Uterus (tissue), 4 donors: ENCODE measurements at places on chromosomes 2 and 18.
A peak's percentile ranks its signal among the peaks of the same experiment; 100 is the strongest.

DNA sequence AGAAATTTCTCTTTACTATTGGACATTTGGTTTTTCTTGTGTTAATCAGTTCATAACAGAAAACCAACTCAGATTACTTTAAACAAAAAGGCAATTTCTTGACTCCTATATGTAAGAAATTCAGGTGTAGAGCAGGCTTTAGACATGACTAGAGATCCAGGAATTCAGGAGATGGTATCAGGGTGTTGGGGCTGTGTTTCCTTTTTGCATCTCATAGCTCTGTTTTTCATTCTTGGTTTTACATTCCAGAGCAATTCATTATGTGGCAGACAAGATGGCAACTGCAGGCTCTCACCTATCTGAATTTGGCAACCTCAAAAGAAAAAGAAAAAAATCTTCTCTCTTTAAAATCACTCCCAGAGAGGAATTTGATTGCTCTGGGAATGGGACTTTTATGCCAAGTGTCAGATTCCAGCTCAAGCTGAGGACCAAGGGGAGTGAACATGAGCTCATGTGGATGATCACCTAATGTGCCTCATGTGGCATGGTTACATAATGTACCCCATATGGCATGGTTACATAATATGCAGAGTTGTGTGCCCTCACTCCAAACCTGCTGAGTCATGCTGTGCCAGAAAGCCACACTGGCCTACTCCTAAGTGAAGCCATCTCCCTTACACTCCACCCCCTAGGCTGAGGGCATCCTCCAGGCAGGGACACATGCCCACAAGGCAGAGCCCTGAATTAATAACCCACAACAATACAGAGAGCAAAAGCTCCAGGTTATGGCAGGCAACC lies 282.7 kb downstream of the MBD2 start:
- no peak overlapping the region for H3K4me3 ChIP-seq
- H3K27ac ChIP-seq = no peak overlapping the region
- DNase-seq = no peak
- no peaks in the 10 kb centered on the region for H3K36me3 ChIP-seq
- no peaks in the 10 kb centered on the region for H3K4me1 ChIP-seq

- H3K4me1 ChIP-seq = no peaks in the 10 kb centered on the region
- H3K36me3 ChIP-seq = no peaks in the 10 kb centered on the region
- no peak for DNase-seq
- H3K27me3 ChIP-seq = no peaks in the 10 kb centered on the region
- no peak overlapping the region for H3K4me3 ChIP-seq
These were observed 16.0 kb downstream of the SLC20A1 start for GRCh38 chr2:112661656-112662305.

GRCh38 chr18:27713738-27714095 lies 463.2 kb downstream of the CDH2 start:
- no peak overlapping the region for H3K4me3 ChIP-seq
- no peaks in the 10 kb centered on the region for H3K4me1 ChIP-seq
- no peak for DNase-seq
- no peaks in the 10 kb centered on the region for H3K27me3 ChIP-seq
- H3K27ac ChIP-seq = no peak overlapping the region

GRCh38 chr18:48050176-48050575 lies 119.7 kb upstream of the SMAD2 start:
- H3K27me3 ChIP-seq = no peaks in the 10 kb centered on the region
- DNase-seq = no peak
- H3K4me3 ChIP-seq = no peak overlapping the region
- H3K27ac ChIP-seq = no peak overlapping the region
- no peaks in the 10 kb centered on the region for H3K4me1 ChIP-seq

GRCh38 chr2:37829616-37830395 lies 95.3 kb upstream of the RMDN2 start:
- no peaks in the 10 kb centered on the region for H3K4me1 ChIP-seq
- no peaks in the 10 kb centered on the region for H3K36me3 ChIP-seq
- DNase-seq = no peak
- H3K4me3 ChIP-seq = no peak overlapping the region
- peak overlapping the region; percentile 74 for H3K27ac ChIP-seq
- H3K27me3 ChIP-seq = no peaks in the 10 kb centered on the region

DNA sequence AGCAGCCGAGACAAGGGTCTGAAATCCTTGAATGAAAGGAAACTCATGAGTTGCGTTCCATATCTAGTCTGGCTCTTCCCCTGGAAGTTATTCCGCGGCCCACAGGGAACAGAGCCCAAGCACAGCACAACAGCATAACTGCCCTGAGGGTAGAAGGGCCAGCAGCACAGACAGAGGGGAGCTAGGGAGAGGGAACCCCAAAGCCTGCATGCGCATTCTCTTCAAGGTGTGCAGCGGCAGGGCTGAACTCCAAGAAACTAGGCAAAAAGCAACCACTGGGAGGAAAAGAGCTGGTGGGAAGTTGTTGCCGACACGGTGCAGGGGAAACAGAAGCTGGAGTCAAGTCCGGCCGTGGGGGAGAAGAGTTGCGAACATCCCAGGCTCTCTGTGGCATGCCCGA lies 11.8 kb downstream of the GPR148 start:
- no peak overlapping the region for H3K4me3 ChIP-seq
- H3K4me1 ChIP-seq = no peaks in the 10 kb centered on the region
- H3K36me3 ChIP-seq = no peaks in the 10 kb centered on the region
- no peaks in the 10 kb centered on the region for H3K27me3 ChIP-seq
- no peak for DNase-seq

DNA sequence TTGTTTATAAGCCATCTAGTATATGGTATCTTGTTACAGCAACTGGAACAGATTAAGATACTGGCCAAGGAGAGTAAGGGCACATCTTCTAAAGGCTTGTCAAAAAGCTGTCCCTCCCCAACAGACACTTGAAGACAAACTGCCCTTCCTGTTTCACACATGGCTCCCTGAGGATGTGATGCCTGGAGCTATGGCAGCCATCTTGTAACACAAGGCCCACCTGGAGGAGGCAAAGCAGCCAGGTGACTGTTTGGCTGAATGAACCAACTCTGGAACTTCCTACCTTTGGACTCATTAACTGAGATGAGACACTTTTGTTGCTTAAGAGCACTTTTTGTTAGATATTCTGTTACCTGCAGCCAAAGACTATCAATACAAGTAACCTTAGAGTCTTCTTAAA lies 54.4 kb downstream of the SNORC start:
- H3K4me3 ChIP-seq = no peak overlapping the region
- DNase-seq = no peak
- H3K27ac ChIP-seq = no peak overlapping the region
- no peaks in the 10 kb centered on the region for H3K36me3 ChIP-seq
- H3K4me1 ChIP-seq = no peaks in the 10 kb centered on the region

GRCh38 chr18:35588995-35589394 lies 7.5 kb downstream of the GALNT1 start:
- H3K27me3 ChIP-seq = no peaks in the 10 kb centered on the region
- H3K27ac ChIP-seq = no peak overlapping the region
- no peak for DNase-seq
- no peaks in the 10 kb centered on the region for H3K4me1 ChIP-seq

DNA sequence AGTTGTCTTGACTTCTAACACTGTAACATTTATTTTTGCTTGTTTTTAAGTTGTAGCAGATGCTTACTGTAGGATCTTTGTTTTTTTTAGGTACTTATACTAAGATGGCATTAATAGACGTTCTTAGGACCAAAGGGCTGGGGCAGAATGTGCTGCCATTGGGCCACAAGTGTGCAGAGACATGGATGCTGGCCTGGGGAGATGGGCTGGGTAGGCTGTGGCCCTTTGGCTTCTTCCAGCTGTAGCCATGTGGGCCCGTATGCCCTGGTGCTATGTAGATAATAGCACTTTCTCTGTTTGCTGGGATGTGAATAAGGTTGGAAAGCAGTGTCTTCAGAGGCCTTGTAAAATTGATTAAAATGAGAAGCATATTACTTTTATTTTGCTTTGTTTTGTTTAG lies 18.8 kb downstream of the RAB31 start:
- H3K4me3 ChIP-seq = no peak overlapping the region
- DNase-seq = no peak
- H3K4me1 ChIP-seq = no peaks in the 10 kb centered on the region
- H3K36me3 ChIP-seq = no peaks in the 10 kb centered on the region
- no peak overlapping the region for H3K27ac ChIP-seq

GRCh38 chr2:151681051-151681450 lies 53.2 kb downstream of the NEB start:
- H3K4me1 ChIP-seq = no peaks in the 10 kb centered on the region
- H3K27me3 ChIP-seq = no peaks in the 10 kb centered on the region
- DNase-seq = no peak
- H3K27ac ChIP-seq = no peak overlapping the region

DNA sequence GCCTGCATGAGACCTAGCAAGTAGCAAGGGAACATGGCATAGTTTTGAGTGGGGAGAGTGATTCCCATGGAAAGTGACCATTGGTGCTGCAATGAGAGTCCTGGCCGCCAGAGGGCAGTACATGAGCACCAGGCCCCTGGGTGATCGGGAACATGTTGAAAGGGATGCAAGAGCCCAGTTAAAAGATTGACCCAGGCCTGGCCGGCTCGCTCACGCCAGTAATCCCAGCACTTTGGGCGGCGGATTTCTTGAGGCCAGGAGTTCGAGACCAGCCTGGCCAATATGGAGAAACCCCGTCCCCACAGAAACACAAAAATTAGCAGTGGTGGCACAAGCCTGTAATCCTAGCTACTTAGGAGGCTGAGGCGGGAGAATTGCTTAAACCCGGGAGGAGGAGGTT lies 22.2 kb downstream of the FAP start:
- H3K4me1 ChIP-seq = no peaks in the 10 kb centered on the region
- H3K27me3 ChIP-seq = no peaks in the 10 kb centered on the region
- H3K27ac ChIP-seq = peak overlapping the region; percentile 16
- no peaks in the 10 kb centered on the region for H3K36me3 ChIP-seq
- no peak overlapping the region for H3K4me3 ChIP-seq
- DNase-seq = peak; percentile 70

GRCh38 chr2:3175568-3175955 lies 202.1 kb downstream of the EIPR1 start:
- no peak overlapping the region for H3K27ac ChIP-seq
- H3K4me1 ChIP-seq = no peaks in the 10 kb centered on the region
- no peaks in the 10 kb centered on the region for H3K36me3 ChIP-seq
- H3K4me3 ChIP-seq = no peak overlapping the region
- DNase-seq = no peak

- no peak for DNase-seq
- no peak overlapping the region for H3K27ac ChIP-seq
- H3K36me3 ChIP-seq = no peaks in the 10 kb centered on the region
- no peak overlapping the region for H3K4me3 ChIP-seq
- H3K27me3 ChIP-seq = no peaks in the 10 kb centered on the region
These were observed 189.2 kb downstream of the NCKAP5 start for GRCh38 chr2:133378928-133379549.

GRCh38 chr2:221572821-221573429 lies 821 bp upstream of the EPHA4 start:
- no peak for DNase-seq
- no peaks in the 10 kb centered on the region for H3K4me1 ChIP-seq
- H3K27ac ChIP-seq = peak overlapping the region; percentile 89
- H3K27me3 ChIP-seq = no peaks in the 10 kb centered on the region

- no peak overlapping the region for H3K4me3 ChIP-seq
- no peak for DNase-seq
- no peak overlapping the region for H3K27ac ChIP-seq
- H3K4me1 ChIP-seq = no peaks in the 10 kb centered on the region
- no peaks in the 10 kb centered on the region for H3K27me3 ChIP-seq
These were observed 88.5 kb downstream of the DYNAP start for GRCh38 chr18:54679318-54680149.

- H3K27me3 ChIP-seq = no peaks in the 10 kb centered on the region
- no peak for DNase-seq
- H3K4me1 ChIP-seq = no peaks in the 10 kb centered on the region
- H3K4me3 ChIP-seq = no peak overlapping the region
These were observed 185.3 kb downstream of the LRATD1 start for GRCh38 chr2:14817848-14818247.

- H3K27ac ChIP-seq = no peak overlapping the region
- H3K4me3 ChIP-seq = no peak overlapping the region
- H3K36me3 ChIP-seq = no peaks in the 10 kb centered on the region
These were observed 2.7 kb downstream of the PRLH start for GRCh38 chr2:237569041-237569440.

GRCh38 chr18:43601432-43601831 lies 324.1 kb upstream of the SYT4 start:
- no peaks in the 10 kb centered on the region for H3K36me3 ChIP-seq
- H3K4me1 ChIP-seq = no peaks in the 10 kb centered on the region
- H3K4me3 ChIP-seq = no peak overlapping the region
- no peak overlapping the region for H3K27ac ChIP-seq
- H3K27me3 ChIP-seq = no peaks in the 10 kb centered on the region

DNA sequence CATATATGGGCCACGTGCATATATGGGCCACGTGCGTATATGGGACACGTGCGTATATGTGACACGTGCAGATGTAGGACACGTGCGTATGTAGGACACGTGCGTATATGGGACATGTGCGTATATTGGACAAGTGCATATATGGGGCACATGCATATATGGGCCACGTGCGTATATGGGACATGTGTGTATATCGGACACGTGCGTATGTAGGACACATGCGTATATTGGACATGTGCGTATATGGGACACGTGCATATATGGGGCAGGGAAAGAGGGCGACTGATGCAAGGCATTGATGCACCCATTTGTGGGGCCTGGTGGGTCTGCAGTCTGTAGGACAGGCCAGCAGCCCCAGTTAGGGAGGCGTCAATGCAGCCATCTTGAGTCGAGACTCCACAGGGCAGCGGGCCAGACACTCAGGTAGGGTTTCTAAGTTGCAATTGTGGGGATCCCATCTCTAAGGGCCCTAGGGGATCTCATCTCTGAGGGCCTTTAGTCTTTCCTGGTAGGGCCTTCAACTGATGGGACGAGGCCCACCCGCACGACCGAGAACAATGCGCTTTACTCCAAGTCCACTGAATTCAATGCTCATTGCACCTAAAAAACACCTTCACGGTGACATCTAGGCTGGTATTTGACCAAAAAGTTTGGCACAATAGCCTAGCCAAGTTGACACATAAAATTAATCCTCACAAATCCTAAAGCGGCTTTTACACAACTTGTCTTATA lies 92.3 kb upstream of the ZNF516 start:
- H3K4me1 ChIP-seq = no peaks in the 10 kb centered on the region
- H3K27me3 ChIP-seq = no peaks in the 10 kb centered on the region
- no peak for DNase-seq
- H3K27ac ChIP-seq = no peak overlapping the region
- no peak overlapping the region for H3K4me3 ChIP-seq
- no peaks in the 10 kb centered on the region for H3K36me3 ChIP-seq

DNA sequence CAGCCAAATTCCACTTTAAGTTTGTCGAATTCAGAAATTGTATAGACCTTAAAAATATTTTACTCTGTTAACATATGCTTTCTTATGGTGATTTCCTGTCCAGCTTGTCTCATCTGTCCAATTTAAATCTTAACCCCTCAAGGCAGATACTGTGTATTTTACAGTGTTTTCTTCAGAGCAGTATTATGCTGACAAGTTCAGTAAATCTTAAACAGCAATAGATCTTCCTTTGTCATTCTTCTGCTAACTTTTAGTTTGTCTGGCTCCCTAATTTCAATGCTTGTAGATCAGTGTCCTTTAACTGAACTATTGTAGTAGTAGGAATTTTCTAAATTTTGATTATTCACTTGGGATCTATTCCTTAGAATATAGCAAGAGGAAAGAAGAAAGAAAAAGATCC lies 52.8 kb upstream of the MEIS1 start:
- H3K4me3 ChIP-seq = no peak overlapping the region
- no peaks in the 10 kb centered on the region for H3K4me1 ChIP-seq
- H3K27me3 ChIP-seq = no peaks in the 10 kb centered on the region
- H3K36me3 ChIP-seq = no peaks in the 10 kb centered on the region
